Hindlimb muscle (tissue), 1 donor: ENCODE measurements at places on chromosomes 11 and 22. TPM values are rescaled to one million over a fixed set of nuclear protein-coding genes. Genes with fewer than 3 reads are reported as not detected.

- DNase-seq: no peak
Measured at GRCh38 chr11:48384670-48385069, 18.4 kb upstream of the OR4C5 start.

DNA sequence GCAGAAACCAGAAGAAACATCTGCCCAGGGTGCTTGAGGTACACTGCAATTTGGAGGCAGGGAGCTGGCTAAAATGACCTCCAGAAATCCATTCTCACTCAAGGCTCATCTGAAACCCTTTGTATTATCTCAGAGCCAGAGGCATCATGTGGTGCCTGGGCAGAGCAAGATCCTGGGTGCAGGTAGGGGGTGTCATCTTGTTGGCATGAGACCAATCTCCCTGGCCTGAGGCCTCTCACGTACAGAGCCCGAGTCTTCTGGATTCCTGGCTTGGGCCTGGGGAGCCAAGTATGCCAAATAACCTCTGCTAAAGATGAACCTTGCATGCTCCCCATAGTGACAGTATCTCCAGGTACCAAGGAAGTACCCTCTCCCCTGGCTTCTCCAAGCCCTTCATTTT, 2.4 kb downstream of the LMO1 start:
- no peak for DNase-seq

DNA sequence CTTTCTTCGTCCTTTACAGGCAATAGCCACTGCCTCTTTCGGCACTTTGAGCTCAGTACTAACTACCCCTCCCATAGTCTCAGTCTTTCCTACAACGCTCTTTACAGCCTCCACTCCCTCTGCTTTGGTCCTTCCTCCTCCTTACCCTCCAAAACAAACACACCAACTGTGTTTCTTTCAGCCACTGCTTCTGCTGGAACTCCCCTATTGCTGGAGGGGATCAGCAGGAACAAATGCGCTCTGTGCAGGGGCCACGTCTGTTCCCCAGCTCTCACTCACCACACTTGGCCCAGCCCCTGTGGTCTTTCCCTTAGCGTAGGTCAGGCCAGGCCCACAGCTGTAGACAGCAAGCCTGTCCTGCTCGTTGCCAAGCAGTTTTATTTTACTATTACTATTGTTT, 42.3 kb downstream of the PC start:
- DNase-seq: no peak

DNA sequence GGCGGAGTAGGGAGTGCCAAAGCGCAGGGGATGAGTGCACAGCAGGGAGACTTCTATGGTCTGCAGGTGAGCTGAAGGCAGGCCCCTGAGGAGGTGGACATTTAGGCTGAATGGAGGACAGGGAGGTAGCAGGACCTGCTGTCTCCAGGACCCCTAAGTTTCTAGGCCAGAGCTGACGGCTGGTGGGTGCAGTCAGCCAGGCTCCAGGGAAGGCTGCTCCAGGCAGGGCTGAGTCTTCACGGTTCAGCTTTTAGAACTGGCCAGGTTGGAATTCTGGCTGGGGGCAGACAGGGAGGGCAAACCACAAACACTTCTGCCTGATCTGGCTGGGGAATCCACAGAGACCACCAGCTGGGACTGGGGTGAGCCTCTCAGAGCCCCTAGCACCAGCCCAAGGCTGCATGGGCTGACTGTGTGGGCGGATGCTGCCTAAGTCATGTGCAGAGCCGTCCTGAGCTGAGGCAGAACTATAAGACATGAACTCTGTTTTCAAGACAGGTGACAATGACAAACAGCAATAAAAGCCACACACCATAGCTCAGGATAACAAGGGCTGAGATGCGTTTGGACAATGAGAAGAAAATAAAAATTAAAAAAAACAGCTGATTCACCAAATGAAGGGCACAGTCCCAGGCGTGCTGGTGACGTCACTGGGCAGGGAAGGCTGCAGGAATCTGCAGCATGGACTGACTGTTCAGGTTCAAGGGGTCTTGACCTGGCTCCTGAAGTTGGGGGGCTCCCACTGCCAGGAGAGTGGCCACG, 10.4 kb upstream of the MALAT1 start:
- DNase-seq: no peak

DNA sequence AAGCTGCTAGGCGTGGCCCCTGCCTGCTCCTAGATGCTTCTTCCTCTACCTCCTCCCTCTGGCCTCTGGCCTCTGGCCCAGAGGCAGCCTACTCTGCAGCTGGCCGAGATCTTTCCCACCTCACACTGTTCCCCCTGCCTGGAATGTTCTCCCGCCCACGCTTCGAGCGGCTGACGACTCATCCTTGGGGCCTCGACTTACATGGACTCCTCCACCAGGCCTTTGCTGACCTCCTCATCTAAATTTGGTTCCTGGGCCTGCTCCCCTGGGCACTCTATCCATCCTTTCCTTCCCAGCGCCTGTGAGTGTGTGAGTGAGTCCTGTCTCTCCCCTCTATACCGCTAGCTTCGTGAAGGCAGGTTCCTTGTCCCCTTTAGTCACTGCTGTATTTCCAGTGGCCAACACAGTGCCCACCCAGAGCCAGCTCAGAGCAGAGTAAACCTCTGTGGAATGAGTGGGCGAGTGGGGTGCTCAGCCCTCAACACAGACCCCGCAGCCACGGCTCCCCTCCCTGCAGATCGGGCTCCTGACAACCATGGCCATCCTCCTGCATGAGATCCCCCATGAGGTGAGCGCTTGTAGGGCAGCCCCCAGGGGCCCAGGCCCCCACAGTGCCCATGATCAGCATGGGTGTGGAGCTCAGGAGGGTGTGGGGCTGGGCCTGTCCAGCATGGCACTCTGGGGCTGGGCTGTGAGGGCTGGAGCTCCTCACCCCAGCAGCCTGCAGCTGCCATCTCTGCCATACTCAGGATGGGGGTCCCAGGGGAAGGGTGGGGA, 5.7 kb downstream of the SLC39A13 start:
- no peak for DNase-seq

- no peak for DNase-seq
Measured at GRCh38 chr11:45253640-45254039, 32.5 kb downstream of the SYT13 start.

GRCh38 chr22:22397875-22398524, 110.5 kb downstream of the ZNF280B start:
- no peak for DNase-seq

DNA sequence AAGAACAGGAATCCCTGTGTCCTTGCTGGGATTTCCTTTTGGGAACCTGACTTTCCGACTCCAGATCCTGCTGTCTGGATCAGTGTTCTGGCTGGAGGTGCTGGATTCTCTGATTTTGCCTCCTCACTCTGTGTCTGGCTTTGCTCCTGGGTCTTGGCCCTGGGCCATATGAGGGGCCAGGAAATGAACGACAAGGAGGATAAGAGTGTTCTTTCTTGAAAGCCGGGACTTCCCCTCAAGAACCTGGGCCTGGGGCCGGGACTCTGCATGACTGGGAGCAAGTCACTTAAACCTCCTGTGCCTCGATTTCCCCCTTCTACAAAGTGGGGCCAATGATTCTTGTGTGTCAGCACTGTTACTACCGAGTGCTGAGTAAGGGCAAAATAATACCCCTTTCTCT, 2.9 kb upstream of the MYO7A start:
- DNase-seq: no peak

GRCh38 chr11:85755285-85755684, 55.7 kb downstream of the SYTL2 start:
- no peak for DNase-seq

DNA sequence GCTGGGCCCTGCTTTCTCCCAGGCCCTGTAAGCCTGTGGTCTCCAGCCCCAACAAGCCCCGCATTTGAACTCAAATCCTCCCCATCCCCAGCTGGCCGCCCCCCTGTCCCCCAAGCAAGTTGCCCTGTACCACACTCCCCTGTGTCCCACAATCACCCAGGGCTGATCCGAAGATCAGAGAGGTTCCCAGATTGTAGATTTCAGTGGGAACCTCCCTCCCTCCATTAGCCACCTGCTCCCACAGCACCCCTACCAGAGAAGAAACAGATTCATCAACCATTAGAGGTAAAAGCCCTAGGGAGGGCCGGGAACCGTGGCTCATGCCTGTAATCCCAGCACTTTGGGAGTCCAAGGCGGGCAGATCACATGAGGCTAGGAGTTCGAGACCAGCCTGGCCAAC, 107.5 kb downstream of the FEZ1 start:
- DNase-seq: no peak

DNA sequence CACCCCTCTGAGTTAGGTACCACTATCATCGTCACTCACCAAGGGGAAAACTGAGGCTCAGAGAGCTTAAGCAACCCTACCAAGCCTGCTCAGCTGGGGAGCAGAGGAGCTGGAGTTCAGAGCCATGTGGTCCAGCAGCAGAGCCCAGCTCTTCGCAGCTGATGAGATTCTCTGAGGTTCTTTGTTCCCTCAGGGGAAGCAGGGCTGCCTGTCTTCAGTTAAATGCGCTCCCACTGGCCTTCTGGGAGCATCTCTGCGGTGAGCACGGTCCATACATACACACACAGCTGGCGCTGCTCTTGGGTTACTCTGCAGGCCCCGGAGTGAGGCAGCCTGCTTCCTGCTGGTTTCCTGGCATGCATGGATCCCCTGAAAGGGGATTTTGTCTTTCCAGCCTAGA, 5.2 kb upstream of the PTGDR2 start:
- no peak for DNase-seq

- no peak for DNase-seq
Measured at GRCh38 chr11:24453129-24453718, 43.6 kb upstream of the LUZP2 start.

- DNase-seq: no peak
Measured at GRCh38 chr22:21010426-21011113, 4.4 kb upstream of the P2RX6 start.

The COA4 gene
- 81.9 TPM for polyA plus RNA-seq

The RCOR2 gene
- polyA plus RNA-seq: 11.0 TPM

The FGF19 gene
- 0.58 TPM for polyA plus RNA-seq

The TMPRSS6 gene
- polyA plus RNA-seq: not detected

The C22orf42 gene
- polyA plus RNA-seq: not detected

The SLC17A6 gene
- not detected for polyA plus RNA-seq

The SCO2 gene
- 6.1 TPM for polyA plus RNA-seq

The AP5B1 gene
- 2.1 TPM for polyA plus RNA-seq

The RFPL3 gene
- polyA plus RNA-seq: 0.25 TPM

The NPAS4 gene
- 0.21 TPM for polyA plus RNA-seq

The PIWIL4 gene
- polyA plus RNA-seq: 5.6 TPM

The TMEM258 gene
- 139 TPM for polyA plus RNA-seq
